ENCODE measurements at places on chromosomes 7 and 10.
A peak's percentile ranks its signal among the peaks of the same experiment; 100 is the strongest.

DNA sequence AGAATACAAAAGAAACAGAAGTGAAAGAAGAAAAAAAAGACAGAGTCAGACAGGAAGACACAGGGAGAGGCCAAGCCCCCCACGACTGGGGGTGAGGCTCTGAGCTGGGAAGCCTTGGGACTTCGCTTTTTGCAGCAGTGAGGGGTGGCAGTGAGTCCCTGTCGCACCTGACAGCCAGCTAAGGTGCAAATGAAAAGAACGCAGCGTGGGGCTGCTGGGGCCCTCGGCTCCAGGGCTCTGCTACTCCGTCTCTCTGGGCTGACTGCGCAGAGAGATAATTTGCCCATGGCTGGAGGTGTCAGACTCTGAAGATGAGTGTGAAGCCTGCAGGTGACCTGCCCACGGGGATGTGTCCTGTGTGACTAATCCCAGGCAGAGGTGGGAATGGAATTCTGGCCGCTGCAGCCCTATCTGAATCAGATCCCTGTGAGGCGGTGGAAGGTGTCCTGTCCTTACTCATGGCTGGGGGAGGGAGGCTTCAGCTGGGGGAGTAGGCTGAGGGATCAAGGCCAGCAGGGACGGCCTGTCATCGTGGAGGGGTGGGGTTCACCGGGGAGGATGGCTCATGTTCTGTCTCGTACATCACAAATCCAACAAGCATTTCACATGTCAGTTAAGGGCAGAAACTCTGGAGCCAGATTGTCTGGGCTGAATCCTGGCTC, 96.4 kb downstream of the SLIT1 start:
- no peak for DNase-seq

GRCh38 chr10:117615649-117616048, 73.1 kb downstream of the EMX2 start:
- no peak for DNase-seq

- no peak for DNase-seq
Measured at GRCh38 chr10:38047666-38048065, 37.2 kb downstream of the ZNF33A start.

GRCh38 chr7:36683695-36684357, 40.5 kb downstream of the AOAH start:
- DNase-seq: no peak

DNA sequence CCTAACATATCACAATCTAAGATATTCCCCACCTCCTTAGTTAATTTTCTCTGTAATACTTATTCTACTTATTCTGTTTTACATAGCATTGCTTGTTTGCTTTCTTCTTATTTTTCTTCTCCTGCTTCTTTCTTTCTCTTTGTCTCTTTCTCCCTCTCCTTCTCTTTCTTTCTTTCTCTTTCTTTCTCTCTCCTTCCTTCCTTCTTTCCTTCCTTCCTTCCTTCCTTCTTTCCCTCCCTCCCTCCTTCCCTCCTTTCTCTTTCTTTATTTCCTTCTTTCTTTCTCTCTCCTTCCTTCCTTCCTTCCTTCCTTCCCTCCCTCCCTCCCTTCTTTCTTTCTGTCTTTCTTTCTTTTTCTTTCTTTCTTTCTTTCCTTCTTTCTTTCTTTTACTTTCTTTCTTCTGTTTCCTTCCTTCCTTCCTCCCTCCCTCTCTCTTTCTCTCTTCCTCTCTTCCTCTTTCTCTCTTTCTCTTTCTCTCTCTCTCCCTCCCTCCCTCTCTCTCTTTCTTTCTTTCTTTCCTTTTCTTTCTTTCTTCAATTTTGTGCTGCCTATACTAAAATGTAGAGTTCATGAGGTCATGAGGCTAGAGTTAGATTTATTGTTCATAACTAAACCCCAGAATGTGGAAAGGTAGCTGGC, 445.4 kb downstream of the GATA3 start:
- no peak for DNase-seq

DNA sequence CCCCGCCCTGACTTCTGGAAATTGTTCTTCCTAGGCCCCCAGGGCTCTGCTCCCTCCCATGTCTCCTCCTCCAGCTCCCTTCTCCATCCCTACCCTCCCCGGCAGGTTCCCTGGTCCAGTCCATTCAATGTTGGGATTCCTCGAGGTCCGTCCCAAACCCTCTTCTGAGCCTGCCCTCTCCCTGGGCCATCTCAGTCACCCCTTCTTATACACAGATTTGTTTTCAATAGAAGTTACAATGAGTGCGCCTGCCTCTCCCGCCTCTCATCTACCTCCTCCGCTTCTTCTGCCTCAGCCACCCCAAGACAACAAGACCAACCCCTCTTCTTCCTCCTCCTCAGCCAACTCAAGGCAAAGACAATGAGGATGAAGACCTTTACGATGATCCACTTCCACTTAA, 67.9 kb downstream of the OAT start:
- no peak for DNase-seq

DNA sequence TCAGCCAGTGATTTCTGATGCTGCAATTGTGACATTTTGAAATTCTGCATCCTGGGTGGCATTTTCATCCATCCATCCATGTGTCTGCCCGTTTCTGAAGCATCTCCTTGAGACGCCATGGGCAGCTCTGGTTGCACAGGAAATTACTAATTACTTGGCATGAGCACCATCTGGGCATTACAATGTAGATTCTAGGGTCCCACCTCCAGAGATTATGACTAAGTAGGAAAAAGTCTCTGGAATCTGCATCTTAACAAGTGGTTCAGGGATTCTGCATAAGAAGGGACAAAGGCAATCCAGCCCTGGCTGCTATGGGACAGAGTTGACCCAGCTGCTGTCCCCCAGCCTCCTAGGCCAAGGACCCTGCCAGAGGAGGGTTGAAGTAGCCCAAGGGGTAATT, 65.3 kb downstream of the CUZD1 start:
- DNase-seq: no peak

DNA sequence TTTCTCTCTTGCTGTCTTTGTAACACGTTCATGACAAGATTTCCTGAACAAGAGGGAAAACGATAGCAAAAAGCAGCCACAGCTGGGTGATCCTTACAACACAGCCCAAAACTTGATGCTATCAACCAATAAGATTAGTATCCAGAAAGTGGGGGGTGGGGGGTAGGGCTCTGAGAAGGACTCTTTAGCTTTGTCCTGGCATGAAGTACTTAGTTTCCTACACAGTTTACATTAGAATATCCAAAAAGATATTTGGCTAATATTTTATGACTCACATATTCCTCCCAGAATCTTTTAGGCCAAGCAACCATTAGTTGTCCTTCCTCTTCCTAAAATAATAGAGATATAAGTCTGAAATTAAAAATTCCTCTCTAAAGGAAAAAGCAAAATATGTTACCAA, 22.9 kb upstream of the LRRC17 start:
- no peak for DNase-seq

- DNase-seq: no peak
Measured at GRCh38 chr7:133796782-133797745, 330.1 kb upstream of the LRGUK start.

- no peak for DNase-seq
Measured at GRCh38 chr7:867406-868188, 8.8 kb upstream of the GET4 start.

- DNase-seq: no peak
Measured at GRCh38 chr10:24531439-24531838, 192.2 kb downstream of the ARHGAP21 start.

- peak; percentile 8 for DNase-seq
Measured at GRCh38 chr10:31808258-31809218, 120.1 kb downstream of the ARHGAP12 start.

GRCh38 chr10:5555021-5555510, 30.3 kb downstream of the CALML3 start:
- peak; percentile 44 for DNase-seq

DNA sequence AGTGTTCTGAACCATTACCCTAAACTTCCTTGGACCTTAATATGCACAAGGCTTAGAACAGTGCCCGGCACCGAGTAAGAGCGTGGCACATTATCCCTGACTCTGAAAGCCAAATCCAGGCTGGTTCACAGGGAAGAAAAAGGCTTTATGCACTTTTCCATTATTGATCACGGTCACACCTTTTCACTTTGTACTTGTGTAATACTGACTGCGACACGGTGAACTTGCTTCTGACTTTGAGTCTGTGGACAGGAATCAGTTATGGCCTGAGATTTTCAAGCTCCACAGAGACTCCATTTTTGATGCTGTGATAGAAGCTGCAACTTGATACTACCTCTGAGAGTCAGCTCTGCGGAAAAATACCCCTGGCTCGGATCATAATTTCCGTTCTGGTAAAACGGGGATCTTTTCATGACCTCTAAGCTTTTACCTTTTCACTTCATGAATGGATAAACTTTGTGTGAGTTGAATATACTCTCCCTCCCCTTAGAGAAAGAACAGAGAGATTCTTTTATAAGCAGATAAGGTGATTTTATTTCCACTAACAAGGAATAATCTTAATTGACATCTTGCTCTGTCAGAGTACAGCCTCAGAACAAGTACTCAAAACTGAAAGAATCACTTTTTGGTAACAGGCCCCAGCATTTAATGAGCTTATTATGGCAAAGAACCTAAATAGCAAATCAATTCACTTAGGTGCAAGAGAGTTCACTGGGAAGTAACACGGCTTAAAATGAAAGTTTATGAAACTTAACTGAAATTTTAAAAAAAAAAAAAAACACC, 88.8 kb downstream of the ELMO1 start:
- no peak for DNase-seq

- DNase-seq: no peak
Measured at GRCh38 chr10:44385026-44385695, at the start of gene CXCL12. CXCL12 (minus strand) TSS chr10:44385097; CDS start chr10:44385005, 92 bp downstream.

DNA sequence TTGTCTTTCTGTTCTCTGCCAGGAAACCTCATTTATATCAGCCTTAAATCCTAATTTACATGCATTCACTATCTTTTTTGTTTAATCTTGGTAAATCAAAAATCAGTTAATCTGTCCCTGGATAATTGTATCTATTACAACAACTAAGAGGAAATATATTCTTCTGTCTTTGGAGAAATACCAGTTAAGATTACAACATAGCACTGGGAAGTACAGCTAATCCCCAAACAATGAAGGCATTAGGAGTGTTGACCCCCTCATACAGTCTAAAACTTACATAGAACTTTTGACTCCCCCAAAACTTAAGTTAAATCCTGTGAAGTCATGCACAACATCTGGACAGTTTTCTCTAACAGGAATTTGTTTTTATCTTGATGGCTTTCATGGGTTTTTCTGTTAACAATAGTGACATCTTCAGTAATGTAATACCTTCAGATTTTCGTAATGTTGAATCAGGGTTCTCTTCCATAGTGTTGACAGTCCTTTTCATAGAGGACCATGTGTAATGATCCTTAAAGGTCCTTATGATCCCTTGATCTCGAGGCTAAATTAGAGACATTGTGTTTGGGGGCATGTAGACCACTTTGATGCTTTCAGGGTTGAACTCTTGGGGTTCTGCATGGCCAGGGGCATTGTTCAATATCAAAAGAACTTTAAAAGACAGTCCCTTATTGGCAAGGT, 24.1 kb upstream of the ABCC2 start:
- no peak for DNase-seq

GRCh38 chr10:115051216-115051615, 41.9 kb upstream of the ATRNL1 start:
- no peak for DNase-seq

- DNase-seq: no peak
Measured at GRCh38 chr10:60906411-60906810, 37.6 kb downstream of the RHOBTB1 start.

- DNase-seq: no peak
Measured at GRCh38 chr7:8490391-8491045, 57.1 kb downstream of the NXPH1 start.

GRCh38 chr10:70458329-70459060, 17.0 kb upstream of the NODAL start:
- DNase-seq: no peak

DNA sequence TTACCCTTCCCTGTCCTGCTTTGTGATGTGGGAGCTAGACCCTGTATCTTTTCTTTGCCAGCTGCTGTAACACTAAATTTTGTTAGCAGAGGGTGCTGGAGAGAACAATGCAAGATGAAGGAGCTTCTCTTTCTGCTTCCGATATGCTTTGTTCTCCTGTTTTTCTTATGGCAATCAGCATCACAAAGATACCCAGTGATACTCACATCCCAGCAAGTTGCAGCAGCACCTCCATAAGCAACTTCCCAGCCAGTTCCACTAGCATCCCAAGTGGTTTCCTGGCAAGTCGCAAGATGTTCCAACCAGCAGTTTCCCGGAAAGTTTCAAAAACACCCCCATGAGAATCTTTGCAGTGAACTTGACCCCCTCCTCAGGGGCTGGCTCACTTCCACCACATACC, 148.6 kb downstream of the IMMP2L start:
- DNase-seq: no peak

GRCh38 chr7:16432425-16432731, 11.0 kb upstream of the CRPPA start:
- no peak for DNase-seq

- DNase-seq: no peak
Measured at GRCh38 chr7:151047976-151048815, at the start of gene ASIC3. ASIC3 (plus strand) TSS chr7:151048531; CDS start chr7:151048886, 355 bp downstream.

- no peak for DNase-seq
Measured at GRCh38 chr10:112801004-112801403, 149.0 kb upstream of the TCF7L2 start.

DNA sequence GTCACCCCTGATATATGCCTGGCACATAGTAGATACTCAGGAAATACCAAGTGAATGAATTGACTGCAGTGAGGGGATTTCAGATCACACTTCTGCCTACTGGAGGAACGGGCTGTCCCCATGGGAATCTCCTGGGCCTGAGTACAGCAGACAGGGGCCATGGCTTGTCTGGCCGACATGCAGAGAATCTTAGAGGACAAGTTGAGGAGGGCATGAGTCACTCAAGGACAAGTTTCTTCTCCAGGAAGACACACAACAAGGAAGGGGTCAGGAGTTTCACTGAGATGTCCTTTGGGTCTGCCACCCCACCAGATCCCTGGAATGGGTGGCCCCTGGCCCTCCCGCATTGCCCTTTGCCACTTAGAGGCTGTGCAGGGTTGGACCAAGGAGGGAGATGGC, 20.7 kb downstream of the PLPP4 start:
- DNase-seq: no peak

- DNase-seq: no peak
Measured at GRCh38 chr7:143258831-143259230, 4.4 kb upstream of the GSTK1 start.
